GM18507 (cell line): ENCODE measurements at places on chromosomes 13 and 19.

DNA sequence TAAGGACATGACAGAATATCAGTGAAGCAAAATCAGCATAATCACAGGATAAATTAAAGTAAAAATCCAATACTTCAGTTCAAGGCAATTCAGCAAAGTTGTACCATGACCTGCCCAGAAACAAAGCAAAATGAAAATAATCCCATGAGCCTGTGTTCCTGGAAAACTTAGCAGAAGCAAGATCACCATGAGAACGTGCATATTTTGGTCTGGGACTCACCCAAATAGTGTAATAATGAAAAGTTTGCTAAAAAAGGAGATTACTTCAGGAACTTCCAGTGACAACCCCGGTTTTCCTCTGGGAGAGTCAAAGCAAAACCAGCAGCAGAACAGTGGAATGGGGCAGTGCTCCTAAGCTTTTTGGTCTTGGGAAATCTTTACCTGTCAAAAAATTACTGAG, 14.9 kb upstream of the RPL21 start:
- no peak for DNase-seq

DNA sequence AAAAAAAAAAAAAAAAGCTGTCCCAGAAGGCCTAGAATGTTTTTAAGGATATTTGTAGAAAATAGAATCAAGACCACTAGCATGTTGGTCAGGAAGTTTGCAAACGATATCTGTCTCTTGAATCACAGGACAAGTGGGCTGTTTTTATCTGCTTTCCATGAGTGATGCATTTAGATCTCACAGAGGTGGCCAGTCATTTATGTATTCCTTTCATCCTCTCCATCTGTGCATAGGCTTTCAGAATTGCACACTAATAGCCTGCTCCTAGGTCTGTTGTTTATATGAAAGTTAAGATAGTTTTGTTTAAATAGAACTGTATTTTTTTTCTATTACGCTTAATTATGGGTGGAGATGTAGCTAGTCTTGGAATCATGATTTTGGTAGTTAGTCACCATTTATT, 289.5 kb downstream of the SHISA2 start:
- no peak for DNase-seq

DNA sequence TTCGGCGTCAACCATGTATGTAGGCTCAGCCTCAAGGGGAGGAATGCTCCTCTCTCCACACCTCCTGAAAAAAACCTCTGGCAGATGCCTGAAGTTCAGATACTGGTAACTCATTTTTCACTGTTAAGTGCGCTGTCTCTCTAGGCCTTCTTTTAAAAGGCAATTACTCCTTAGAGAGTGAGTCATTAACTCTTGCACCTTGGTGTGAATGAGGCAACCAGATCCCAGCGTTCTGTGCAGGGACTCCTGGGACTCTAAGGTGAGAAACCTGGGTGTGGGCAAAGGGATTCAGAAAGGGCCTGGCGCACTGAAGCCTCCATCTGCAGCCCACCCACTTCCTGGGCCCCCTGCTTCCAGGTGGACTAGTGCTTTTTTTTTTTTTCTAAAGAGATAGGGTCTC, 71.7 kb downstream of the SIAH3 start:
- DNase-seq: no peak

GRCh38 chr13:22880741-22881720, 299.7 kb upstream of the SGCG start:
- DNase-seq: no peak

- no peak for DNase-seq
These were observed 14.1 kb downstream of the CFD start for GRCh38 chr19:873561-874041.

DNA sequence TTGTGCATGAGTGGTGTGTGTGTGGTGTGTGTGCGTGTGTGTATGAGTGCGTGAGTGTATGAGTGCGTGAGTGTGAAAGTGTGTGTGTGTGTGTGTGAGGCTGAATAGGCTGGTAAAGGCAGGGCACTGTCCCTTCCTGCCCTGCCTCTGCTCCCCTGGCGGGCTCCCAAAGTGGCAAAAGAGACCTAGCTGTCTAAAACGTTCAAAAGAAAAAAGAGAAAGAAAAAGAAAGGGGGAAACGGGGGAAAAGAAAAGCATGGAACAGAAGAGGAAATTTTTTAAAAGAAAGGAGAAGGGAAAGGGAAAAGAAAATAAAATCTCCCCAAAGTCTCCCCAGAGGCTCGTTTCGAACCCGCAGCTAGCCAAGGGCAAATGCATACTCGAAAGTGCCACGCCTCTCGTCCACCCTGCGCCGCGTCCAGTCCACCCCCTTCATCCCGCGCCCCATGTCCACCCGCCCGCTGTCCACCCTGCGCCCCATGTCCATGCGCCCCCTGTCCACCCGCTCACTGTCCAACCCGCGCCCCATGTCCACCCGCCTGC, 37.0 kb upstream of the FLT1 start:
- no peak for DNase-seq

- no peak for DNase-seq
These were observed 445.8 kb downstream of the SUCLA2 start for GRCh38 chr13:47555235-47555634.

- DNase-seq: no peak
These were observed 5.9 kb downstream of the ONECUT3 start for GRCh38 chr19:1758959-1759903.

- DNase-seq: no peak
These were observed 4.3 kb upstream of the USF2 start for GRCh38 chr19:35264268-35265125.

DNA sequence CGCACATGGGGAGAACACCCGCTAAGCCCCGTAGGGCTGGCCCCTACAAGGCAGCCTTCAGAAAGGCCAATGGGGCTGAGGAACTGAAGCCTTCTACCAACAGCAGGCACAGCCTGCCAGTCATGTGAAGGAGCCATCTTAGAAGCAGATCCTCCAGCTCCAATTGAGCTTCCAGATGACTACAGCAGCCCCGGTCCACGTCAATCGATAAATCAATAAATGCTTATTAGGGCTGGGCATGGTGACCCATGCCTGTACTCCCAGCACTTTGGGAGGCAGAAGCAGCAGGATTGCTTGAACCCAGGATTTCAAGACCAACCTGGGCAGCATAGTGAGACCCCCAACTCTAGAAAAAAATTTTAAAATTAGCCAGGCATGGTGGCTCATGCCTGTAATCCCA, 23.0 kb downstream of the TEX101 start:
- DNase-seq: no peak

GRCh38 chr13:45895881-45896280, 44.3 kb upstream of the SIAH3 start:
- DNase-seq: no peak

DNA sequence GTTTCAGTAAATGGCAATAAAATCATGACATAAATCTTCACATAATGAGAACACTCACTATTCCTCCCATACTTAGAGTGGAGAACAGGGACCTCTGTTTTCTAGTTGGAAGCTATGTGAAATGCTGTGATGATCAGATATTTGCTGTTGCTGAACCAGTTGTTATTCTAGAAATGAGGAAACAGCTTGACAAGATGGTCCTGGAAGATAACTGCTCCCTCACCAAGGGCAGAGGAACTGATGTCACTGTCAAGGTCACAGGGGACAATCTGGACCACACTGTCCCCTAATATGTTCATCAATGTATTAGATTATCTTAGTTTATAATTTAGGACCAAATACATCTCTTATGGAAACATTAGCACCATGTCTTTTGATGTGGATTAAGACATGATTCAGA, 1173.3 kb downstream of the PCDH17 start:
- DNase-seq: no peak

DNA sequence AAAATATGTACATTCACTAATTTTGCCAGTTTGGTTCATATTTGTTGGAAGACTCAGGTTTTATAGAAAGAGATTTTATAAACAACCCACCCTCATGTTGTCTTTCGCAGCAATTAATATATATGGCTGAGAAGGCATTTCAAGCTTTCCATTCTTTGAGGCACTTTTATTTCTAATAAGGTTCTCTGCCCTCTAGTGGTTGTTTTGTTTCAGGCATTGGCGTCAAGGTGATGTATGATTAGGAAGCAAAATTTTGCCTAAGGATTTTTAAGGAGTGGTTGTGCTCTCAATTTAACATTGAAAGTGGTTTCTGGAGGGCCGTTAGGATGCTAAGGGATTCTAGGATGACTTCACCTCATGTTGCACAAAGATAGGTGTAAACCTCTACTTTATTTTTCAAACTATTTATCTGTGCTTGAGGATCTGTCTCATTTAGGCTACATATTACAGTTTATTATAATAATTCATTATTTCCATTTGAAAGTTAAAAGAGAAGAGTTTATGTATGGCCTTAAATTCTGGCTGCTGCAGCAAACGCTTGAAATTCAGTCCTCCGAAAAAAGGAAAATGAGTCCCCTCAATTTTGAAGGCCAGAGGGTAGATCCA, 35.9 kb downstream of the OXGR1 start:
- no peak for DNase-seq

GRCh38 chr19:35216833-35217648, 11.5 kb downstream of the FAM187B start:
- DNase-seq: no peak

DNA sequence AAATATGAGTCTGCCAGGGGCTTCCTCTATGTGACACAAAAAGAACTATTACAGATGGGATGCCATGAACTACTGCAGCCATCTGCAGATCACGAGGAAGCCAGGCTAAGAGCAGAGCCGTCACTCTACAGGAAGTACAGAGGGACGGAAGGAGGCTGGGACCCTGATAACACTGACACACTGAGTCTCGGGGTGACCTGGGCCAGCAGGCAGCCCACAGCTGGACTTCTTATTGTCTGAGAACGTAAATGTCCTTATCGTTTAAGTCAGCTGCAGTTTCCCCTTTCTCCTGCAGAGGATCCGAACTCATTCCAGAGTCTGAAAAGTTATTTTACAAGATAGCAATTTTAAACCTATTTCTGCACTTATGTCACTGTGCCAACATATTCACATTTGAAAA, 20.7 kb downstream of the PARP4 start:
- DNase-seq: no peak

- DNase-seq: no peak
These were observed 49.9 kb downstream of the EDNRB start for GRCh38 chr13:77868717-77869116.

- DNase-seq: no peak
These were observed 1045.4 kb upstream of the MIR17HG start for GRCh38 chr13:90302107-90302506.
